ENCODE measurements at places on chromosomes 2 and 18.

DNA sequence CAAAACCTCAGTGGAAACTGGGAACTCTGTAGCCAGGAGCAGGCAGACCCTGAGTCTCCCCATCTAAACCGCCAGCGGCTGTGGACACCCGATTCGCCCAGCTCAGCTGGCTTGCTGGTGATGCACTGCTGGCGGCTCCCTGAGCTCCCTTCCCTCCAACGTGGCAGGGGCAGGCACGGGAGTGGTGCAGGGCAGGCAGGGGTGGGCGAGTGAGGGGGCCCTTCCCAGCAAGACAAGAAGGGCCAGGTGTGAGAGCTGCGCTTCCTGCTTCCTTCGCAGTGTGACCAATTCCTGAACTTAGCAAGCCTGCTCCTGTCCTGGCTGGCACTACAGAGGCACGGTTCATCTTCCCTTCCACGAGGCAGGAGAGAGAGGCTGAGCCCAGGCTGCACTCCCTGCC is 12.3 kb upstream of the SEMA4C start:
- DNase-seq, result no peak

- peak; percentile 81 for DNase-seq
Observed at GRCh38 chr2:158600155-158600802, 143.5 kb downstream of the PKP4 start.

DNA sequence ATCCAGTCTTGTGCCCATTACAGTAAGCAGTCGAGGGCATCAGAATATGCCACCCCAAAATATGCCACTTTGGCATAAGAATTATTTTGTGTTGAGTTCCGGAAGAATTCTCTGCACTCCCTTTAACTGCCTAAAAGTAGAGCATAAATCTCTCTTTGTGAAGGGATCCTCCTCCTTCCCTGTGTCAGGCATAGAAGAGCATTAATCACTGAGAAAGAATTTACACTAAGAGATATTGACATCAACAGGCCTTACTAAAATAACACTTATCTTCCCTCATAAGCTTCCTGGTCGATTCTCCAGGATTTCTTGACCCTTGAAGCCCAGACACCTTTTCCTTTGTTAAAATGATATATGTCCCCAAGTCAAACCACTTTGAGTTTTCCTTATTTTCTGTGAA is 27.6 kb upstream of the KYNU start:
- DNase-seq, result no peak

DNA sequence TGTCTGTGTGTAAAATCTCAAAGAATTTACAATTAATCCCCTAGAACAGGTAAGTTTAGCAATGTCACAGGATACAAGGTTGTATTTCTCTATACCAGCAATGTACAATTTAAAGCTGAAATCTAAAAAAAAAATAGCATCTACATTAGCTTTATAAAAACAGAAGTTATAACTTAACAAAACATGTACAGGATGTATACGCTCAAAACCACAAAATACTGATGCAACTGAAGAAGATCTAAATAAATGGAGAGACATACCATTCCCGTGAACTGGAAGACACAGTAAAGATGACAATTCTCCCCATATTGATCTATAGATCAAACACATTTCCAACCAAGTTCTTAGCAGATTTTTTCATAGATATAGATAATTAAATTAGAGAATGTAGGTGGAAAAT is 17.5 kb upstream of the RANBP2 start:
- no peak for DNase-seq

DNA sequence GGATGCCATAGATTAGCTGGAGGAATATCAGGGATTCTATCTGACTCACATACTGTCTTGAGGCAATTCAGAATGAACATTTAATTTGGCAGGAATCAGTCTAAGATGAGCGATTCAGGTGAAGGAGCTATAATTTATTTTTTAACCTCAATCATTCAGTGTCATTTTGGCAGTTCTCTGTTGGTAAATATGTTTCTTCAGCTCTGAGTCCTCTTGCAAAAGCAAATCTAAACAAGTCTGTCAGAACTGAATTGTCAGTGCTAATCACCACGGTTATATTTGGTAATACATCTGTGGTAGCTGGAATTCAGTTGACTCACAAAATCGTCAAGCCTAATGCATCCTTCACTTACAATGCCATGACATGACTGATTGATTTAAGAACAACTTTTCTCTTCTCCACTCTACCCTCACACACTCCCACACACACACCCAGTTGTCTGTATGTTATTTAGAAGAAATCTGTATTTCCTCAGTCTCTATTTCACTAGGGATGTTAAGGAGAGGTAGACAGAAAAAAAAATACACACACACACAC is 516.6 kb upstream of the NXPH2 start:
- no peak for DNase-seq

GRCh38 chr2:37713258-37713700 is 41.8 kb upstream of the CDC42EP3 start:
- peak; percentile 88 for DNase-seq

- no peak for DNase-seq
Observed at GRCh38 chr2:236507393-236508085, 62.1 kb upstream of the ACKR3 start.

- no peak for DNase-seq
Observed at GRCh38 chr18:49531678-49532153, 30.1 kb upstream of the LIPG start.

DNA sequence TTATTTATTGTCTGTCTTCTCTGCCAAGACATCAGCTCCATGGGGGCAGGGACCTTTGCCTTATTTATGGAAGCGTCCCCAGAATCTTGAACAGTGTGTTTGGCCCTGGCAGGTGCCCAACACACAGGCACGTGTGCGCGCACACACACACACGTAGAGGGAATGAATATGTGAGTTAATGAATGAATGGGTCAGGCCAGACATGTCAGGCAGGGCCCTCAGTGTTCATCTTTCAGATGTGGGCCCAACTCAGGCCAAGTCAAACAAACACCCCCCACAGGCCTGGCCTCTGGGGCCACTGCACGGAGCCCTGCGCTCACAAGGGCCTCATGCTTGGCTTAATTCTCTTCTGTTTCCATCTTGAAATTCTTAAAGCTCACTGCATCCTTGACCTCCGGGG is 54.1 kb downstream of the DYSF start:
- no peak for DNase-seq

DNA sequence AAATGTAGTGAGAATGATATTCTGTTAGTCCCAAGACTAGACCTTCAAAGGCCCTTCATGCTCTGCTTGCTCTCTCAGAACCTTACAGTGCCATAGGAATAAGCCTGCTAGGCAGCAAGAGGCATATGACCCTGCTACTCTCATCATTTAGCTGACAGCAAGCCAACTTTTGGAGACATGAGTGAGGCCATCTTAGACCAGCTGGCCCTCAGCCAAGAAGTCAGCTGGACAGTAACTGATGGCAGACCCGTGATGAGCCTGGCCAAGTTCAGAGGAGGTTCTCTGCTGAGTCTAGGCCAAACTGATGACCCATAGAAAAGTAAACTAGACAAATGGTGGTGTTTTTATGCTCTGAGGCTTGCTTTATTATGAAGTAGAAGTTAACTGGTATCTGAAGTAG is 82.6 kb downstream of the C18orf54 start:
- DNase-seq, result no peak

DNA sequence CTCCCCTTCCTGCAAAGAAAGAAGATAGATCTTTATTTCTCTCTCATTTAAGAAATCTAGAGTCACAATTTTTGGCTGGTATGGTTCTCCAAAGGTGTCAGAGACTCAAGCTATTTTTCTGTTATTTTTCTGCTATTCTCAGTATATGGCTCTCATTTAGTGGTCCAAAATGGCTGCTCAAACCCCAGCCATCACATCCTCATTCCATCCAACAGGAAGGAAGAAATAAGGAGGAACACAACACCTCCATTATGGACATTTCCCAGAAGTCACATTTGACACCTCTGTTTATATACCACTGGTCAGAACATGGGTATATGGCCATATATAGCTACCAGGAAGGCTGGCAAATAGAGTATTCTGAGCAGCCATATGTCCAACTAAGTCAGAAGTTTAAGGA is 7.4 kb upstream of the DDX1 start:
- no peak for DNase-seq

GRCh38 chr18:30675493-30675892 is 367.0 kb downstream of the DSC3 start:
- no peak for DNase-seq

DNA sequence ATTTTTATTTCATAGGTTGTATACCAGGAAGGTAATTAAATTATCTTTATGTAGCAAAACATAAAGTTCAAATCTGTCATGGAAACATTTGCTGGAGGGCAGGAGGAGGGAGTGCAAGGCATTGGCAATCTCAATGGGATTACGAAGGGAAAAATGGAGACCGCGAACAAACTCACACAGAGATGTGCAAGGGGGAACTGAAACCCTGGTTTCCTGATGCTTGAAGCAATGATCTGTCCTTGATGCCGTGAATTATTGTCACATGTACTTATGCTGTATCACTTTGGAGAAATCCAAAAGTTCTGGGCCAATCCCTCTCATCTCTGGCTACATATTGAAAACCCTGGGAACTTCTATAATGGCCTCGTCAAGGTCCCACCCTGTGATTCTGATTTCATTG is 65.0 kb upstream of the MFF start:
- no peak for DNase-seq

DNA sequence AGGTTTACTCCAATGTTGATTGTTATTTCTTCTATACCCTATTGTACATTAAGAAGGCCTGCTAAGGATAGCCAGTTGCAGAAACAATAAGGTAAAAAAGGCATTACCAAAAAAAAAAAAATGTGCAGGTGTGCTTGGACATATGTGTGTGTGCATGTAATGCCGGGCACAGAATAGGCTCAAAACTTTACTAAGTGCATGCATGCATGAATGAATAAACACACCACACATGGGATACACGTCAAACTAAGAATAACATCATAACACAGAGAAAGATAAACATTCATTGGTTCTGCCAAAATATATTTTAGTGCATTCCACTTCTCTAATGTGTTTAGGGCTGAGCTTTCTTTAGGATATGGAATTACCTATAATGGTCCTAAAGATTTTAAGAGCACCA is 298.2 kb downstream of the TCF4 start:
- DNase-seq, result no peak

- no peak for DNase-seq
Observed at GRCh38 chr2:224645722-224646121, 60.6 kb upstream of the CUL3 start.

- no peak for DNase-seq
Observed at GRCh38 chr2:121044412-121044811, 240.6 kb downstream of the TFCP2L1 start.

DNA sequence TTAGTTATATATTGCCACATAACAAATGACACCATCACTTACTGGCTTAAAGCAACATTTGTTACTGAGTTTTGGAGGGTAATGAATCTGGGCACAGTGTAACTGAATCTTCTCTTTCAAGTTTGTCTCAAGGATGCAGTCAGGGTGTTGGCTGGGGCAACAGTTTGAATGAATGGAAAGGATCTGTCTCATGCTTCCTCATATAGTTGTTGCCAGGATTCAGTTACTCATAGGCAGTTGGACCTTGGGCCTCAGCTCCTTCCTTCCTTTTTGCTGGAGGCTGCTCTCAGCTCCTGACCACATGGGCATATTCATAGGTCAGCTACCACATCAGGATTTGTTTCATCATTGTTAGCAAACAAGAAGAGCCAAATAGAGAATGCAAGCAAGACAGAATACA is 466.1 kb upstream of the MC4R start:
- DNase-seq, result no peak

- DNase-seq, result no peak
Observed at GRCh38 chr2:232230560-232230959, 148.0 kb upstream of the ALPP start.

DNA sequence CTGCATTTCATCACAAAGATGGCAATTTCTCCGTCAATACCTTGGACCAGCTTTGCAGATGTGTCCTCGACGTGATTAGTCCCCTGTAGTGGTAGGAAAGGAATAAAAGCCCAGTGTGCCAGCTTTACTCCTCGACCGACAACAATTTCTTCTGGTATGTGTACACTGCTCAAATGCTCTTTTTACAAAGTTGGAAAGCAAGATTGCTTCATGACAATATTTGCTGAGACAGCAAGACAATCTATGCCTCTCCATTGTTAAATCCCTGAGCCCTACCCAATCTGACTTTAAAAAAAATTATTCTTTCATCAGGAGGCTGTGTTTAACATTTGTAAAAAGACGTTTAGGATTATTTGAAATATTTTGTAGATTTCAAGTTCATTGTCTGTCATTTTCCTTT is 27.6 kb upstream of the ZEB2 start:
- DNase-seq, result no peak

GRCh38 chr2:190683802-190684201 is 34.9 kb downstream of the NAB1 start:
- no peak for DNase-seq

Measured in BJ (cell line).